ENCODE measurements at places on chromosomes 5 and 9. TPM values are rescaled to one million over a fixed set of nuclear protein-coding genes. Genes with fewer than 3 reads are reported as not detected.

CCDC192 gene
- 2.5 TPM for total RNA-seq

DNA sequence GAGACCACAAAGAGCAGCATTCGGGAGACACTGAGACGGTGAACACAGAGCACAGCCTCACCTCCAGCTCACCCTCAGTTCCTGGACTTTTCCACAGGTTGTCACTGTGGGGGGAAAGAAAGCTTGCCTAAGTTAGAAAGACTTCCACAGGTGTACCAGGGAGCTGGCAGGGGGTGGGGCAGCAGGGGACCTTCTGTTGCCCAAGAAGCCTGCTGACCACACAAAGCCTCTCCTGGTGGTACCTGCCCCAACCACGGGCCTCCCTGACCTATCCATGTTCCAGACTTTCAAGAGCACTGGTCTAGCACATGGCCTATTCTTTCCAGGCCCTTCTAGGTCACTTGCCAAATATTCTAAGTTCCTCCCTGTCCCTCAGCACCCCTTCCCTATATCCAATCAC is 550.8 kb downstream of the BNC2 start:
- no peak for DNase-seq

DNA sequence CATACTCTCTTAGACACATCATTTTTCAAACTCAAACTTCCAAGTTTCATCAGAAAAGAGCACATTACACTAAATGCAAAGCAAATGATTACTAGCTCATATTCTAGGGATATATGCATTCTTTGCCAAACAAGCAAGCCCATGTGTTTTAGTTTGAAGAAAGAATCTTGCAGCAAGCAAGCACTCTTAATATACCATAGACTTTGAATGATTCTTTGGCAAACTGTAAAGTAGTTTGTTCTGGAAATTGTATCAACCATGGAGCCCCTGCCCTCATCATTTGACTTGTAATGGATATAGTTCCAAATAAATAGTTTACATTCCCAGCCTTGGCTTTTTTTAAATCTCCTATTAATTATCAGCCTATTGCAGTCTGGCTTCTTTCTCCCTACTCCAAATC is 325.2 kb downstream of the NR2F1-AS1 start:
- DNase-seq = no peak

DNA sequence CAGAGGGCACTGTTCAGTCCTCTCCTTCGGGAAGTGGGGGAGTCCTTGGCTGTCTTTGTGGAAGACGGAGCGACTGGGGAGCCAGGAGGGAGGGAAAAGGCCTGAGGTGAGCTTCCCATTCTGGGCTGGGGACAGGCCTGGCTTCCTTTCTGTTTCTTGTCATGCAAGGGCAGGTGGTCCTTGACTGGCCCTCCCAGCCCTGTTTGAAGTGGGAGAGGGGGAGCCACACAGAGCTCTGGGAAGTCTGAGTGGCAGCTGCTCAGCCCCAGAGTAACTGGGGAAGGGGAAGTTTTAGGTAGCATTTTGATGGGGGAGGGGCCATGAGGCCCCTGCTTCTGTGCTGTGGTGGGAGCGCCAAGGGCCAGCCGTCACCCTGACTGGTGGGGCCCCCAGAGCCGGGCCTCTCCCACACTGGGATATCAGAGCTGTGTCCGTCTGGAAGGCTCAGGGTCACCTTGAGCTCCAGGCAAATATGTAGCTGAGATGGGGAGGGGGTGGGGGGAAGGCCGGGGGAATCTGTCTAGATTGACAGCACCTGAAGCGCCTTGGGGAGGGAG is 6.5 kb downstream of the UNC5A start:
- no peak for DNase-seq

- DNase-seq = no peak
These were observed 6.6 kb upstream of the C5orf58 start for GRCh38 chr5:170226129-170226615.

DNA sequence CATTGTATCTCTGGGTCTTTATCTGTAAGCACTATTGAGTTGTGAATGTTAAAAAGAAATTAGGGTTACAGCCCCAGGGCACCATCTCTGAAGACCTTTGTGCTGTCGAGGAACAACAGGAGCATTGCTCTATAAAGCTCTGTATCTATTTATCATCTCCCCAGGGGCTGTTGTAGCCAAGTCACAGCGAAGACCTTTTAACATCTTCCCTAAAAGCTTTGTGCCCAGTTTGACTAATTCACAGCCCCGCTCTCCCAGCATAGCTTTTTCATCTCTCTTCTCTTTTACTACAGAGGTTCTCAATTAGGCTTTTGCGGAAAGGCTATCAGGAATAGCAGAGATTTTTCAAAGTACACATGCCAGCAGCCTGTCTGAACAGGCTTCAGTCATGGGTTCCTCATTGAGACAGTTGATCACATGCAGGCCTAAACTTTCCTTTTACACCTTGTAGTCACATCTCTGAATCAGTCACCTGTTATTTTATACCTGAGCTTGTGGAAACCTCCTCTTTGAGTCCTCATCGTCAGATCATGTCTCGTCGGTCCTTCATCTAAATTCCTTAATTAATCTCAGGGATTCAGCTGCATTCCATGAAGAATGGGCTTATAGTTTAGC is 140.5 kb downstream of the NPR3 start:
- DNase-seq = no peak

GRCh38 chr9:88959727-88960469 is 31.4 kb upstream of the S1PR3 start:
- DNase-seq = no peak

DNA sequence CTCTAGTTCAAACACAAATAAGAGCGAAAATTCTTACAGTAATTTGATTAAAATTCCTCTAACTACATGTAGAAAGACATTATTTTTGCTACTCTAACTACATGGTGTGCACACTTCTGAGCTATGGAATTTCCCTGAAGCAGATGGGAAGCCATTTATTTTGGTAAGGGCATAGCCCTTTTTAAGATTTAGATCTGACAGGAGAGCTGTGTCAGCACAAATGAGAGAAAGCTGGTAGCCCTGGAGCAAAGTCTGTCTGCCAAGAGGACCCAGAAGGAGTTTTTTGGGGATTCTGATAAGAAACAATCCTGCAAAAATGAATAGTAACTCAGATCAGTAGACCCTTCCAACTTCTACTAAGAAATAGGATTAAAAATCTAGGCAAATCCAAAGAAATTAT is 595.9 kb upstream of the MEF2C start:
- DNase-seq = no peak
